Activated CD8-positive, alpha-beta memory T cell treated with anti-CD3 and anti-CD28 coated beads for 4 hours (primary cell): ENCODE measurements at places on chromosomes 12 and 14.

GRCh38 chr14:92704036-92704804, 44.2 kb downstream of the LGMN start:
- no peak for DNase-seq

DNA sequence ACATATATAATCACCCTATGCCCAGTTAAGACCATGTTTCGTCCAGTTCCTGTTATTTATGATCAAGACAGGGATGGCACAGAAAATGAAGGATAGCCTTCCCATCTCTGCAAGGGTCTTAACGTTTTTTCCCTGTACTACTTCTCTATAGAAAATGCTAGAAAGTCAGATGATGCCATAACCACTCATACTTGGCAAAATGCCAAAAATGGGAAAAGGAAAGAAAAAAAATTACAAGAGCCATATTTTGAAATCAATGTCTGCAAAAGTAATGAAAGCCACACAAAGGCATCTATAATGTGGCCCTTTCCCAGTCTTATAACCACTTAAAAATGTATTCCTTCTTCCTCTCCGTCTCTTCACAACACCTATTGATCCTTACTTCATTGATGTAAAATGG, 1.8 kb upstream of the MYL6B start:
- no peak for DNase-seq

GRCh38 chr14:52678591-52678990, 16.8 kb downstream of the ERO1A start:
- no peak for DNase-seq

DNA sequence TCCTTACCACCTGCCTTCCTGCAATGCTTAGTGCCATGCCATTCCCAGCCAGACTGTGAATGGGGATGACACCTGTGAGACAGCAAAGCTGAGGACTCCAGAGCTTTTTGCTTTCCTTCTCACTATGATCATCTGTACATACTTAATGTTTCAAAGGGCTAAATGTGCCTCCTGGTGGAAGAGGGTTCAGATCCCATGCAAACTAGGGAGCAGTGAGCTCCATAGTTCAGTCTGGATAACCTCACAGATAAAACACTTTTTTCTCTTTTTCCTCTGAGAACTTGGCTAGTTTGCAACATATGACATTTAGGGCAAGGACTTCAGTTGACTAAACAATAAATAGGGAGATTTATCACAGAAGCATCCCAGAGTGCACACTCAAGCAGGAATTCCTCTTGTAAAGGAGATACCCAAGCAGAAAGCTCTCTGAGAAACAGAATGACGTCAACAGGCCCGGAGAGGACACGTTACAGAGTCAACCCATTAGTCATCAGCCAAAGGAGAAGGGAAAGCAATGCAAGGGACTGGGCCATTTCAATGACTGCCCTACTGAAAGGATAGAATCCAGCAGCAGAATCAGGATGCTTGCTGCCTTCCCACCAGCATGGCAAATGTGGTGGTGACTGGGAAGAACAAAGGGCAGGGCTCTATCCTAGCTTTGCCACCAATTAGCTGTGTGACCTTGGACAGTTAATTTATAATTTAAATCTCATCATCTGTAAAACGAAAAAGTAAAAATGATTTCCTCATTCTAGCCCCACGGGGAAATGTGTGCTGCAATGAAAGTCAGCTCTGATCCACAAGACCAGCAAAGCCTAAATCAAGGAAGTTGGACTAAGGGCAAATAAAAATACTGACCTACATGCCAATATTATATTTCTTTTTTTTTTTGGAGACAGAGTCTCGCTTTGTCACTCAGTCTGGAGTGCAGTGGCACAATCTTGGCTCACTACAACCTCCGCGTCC, 80.8 kb upstream of the ACTN1 start:
- no peak for DNase-seq

GRCh38 chr14:82379291-82379690, 845.6 kb upstream of the SEL1L start:
- DNase-seq = no peak

- DNase-seq = no peak
Observed at GRCh38 chr12:71684081-71684480, 1.8 kb upstream of the TMEM19 start.

GRCh38 chr14:39246618-39247017, 12.9 kb downstream of the MIA2 start:
- DNase-seq = no peak

- DNase-seq = no peak
Observed at GRCh38 chr14:103840014-103840413, 7.4 kb downstream of the PPP1R13B start.

DNA sequence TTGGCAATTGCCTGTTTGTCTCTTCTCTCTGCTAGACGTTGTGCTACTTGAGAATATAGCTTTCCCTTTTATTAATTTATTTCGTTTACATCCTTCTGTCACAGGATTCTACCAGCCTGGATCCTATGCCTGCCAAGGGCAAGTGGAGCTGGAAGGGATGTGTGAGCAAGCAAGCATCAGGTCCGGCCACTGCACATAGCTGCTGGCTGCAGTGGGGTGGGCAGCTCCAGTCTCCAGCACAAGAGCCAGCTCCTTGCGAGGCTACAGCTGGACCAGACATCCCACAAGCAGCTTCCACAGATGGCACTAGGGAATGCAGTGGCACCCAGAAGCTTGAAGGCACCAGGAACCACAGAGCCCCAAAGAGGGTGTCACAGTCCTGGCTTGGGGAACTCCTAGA, 225.0 kb downstream of the KCNC2 start:
- no peak for DNase-seq

DNA sequence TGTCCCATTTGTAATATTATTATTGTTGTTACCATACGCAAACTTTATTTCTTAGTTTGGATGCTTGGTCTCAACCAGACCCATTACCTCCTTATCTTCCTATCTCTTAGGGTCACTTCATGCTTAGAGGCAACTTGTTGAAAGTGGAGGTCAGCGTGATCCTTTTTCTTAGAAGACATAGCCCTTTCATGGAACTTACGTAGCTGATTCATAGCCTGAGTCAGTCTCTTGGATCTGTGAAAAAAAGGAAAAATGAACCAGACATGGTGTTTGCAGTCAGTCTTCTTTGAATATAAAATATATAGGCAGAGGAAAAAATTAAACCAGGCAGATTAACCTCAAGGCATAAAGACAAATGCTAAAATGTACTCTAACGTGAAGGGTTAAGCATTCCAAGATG, 613.7 kb downstream of the DIO2 start:
- DNase-seq = no peak

GRCh38 chr14:65972891-65973290, 513.3 kb upstream of the CCDC196 start:
- no peak for DNase-seq

DNA sequence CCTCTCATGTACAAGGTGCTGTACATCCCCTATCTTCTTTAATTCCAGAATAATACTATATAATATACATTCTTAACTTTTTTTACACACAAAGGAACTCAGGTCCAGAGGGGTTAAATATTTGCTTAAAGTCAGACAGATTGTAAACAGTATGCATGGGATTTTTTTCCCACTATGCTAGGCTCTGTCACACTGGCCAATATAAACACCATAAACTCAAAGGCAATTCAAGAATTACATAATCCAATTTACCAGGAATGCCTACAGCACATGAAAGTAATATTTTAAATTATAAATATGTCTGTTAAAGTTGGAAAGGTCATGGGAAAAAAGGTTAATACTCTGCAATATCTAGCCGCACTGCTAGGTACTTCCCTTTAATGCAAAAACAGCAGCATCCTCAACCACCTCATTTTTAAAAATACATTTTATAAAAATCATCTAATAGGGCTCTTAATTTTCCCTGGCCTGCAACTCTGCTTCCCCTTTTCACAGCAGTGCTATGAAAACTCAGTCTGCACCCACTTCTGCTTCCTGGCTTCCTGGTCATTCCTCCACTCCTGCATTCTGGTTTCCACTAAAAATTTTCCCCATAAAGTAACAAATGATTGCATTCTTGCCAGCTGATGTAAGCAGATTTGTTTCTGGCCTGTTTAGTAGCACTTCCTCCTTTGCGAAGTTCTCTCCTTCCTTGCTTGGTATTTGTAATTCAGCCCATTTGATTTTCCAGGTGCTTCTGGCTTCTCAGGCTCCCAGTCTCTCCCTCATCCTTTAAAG, 128.1 kb downstream of the ITPR2 start:
- no peak for DNase-seq

DNA sequence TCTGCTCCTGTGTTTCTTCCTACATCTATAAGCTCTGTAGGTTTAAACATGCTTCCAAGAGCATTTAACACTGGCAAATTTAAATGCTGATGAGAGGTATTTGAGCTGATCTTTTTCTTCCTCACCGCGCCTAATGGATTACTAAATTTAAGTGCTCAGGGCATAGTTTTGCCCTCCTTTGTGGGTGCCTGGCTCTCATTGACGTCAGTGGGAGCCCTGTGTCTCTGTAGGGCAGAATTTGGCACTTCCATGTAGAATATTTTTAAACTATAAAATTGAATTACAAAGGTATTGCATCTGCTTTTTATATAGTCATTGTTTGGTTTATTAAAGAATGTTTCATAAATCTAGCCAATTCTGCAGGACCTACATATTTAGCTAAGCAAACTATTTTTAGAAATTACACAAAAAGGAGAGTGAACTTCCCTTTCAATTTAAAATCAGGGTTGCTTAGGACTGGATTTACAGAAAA, 444.8 kb downstream of the AEBP2 start:
- DNase-seq = no peak

- DNase-seq = no peak
Observed at GRCh38 chr14:99377951-99378350, 102.7 kb downstream of the SETD3 start.

DNA sequence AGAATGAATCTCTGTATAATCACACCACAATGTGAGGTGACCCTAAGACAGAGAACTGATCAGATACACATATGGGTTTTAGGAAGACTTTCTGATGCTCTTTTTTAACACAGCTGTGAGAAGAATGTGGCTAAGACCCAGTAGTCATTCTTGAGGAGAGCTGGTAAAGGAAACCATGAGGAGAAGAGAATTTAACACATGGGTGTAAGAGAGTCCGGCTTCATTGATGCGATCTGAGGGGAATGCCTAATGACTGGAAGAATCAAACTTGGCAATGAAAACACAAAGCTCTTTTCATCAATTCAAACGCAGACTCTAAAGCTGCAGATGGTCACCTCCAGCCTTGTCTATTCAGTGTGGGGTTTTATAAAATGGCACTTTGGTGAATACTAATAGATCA, 79.3 kb downstream of the FOXA1 start:
- DNase-seq = no peak

- DNase-seq = no peak
Observed at GRCh38 chr14:99587460-99588278, 16.3 kb downstream of the CCDC85C start.

DNA sequence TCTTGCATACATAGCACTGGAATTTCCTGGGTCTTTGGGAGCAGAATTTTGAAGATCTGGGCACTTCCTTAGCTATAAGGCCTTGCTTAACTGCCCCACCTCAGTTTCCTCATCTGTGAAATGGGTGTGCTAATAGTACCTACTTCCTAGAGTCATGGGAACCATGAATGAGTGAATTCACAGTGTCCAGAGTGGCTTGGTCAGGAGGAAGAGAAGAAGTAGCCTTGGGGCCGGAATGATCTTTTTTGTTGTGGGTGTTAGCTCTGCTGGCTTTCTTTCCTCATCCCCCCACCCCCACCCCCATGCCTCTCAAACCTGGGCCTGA, 2.4 kb downstream of the SH2B3 start:
- DNase-seq = no peak

DNA sequence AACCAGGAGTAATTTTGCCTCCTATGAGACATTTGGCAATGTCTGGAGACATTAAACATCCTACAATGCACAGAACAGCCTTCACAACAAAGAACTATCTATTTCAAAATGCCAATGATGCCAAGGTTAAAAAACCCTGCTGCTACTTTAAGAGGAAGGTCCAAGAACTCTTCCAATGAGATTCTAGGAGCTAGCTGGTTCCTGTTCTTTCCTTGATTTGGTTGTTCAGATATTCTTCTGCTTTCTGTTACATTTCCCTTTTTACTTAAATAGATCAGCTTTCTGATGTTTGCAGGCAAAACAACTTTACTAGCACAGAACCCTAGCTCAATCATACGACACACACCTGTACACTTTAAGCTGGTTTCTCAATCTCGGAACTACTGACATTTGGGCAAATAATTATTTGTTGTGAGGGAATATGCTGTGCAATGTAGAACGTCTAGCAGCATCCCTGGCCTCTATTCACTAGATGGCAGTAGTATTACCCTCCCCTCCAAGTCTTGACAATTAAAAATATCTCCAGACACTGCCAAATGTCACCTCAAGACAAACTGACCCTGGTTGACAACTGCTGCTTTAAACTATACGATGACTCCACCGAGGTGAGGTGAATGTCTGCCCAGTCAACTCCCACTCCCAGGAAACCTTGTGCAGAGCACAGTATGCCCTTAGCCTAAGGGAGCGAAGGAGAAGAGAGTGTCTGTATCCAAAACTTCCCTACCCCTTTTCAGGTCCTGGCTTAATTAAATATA, 4.4 kb downstream of the BLTP3B start:
- DNase-seq = no peak
